ENCODE measurements at places on chromosomes 5 and 9.

DNA sequence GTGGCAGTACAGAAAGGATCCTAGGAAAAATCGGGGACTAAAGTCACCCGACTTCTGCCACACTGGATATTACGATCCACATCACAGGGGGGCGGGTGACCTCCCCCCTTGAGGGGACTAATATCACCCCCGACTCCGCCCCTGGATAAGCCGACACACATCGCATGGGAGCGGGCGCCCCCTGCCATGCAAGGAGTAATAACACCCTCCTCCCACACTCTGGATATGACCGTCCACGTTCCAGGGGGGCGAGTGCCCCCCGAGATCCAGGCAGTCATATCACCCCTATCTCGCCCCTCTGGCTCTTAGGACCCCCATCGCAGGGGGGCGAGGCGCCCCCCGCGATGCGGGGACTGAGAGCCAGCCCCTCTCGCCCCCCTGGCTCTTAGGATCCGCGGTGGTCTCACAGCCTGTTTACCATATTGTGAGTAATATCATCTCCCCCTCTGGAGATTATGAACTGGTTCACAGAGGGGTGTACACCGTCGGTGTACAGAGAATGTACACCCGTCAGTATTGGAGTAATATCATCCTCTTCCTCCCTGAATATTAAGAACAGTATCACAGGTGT, 423.0 kb downstream of the DIRAS2 start:
- no peak for DNase-seq

GRCh38 chr9:131810351-131811170, 70.7 kb upstream of the RAPGEF1 start:
- no peak for DNase-seq

- no peak for DNase-seq
These were observed 56.2 kb upstream of the ANKRD33B start for GRCh38 chr5:10507575-10508096.

DNA sequence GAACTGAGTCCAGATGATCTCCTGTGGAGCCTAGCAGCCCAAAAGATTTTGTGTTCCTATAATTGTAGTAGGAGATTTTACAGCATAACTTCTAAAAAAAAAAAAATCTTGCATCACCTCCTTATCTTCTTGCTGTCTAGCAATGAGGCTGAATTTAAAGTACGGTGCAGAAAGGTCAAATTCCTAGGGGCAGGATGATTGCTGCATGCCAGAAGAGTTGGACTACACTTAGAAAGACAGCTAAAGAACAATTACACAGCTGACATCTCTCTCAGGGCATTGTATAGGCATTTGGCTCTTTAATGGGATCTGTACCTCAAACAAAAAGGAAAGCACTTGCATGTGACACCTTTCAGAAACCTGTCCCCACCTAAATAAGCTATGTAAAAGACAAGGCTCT, 443.2 kb downstream of the HCN1 start:
- no peak for DNase-seq

- DNase-seq: no peak
These were observed 135.0 kb upstream of the SNX2 start for GRCh38 chr5:122639864-122640263.

DNA sequence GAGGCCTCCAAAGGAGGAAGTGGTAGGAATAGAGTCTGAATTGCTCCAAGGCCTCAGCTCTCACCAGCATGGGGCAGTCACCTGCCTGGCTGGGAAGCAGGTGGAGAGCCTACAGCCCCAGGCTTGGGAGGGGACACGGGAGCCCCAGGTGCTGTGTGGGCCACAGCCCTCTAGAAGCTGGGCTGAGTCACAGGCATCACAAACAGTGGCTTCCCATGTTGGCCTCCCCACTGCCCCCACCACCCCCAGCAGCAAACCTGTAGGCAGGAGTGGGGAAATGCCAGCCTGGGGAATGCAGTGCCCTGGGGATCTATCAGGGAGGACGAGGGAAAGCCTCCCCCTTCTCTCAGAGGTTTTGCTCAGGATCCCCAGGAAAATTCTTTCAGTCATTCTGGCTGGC, 309.6 kb downstream of the SLIT3 start:
- no peak for DNase-seq

All from GDM1 (cell line).